ENCODE measurements at places on chromosomes 5 and 9.

DNA sequence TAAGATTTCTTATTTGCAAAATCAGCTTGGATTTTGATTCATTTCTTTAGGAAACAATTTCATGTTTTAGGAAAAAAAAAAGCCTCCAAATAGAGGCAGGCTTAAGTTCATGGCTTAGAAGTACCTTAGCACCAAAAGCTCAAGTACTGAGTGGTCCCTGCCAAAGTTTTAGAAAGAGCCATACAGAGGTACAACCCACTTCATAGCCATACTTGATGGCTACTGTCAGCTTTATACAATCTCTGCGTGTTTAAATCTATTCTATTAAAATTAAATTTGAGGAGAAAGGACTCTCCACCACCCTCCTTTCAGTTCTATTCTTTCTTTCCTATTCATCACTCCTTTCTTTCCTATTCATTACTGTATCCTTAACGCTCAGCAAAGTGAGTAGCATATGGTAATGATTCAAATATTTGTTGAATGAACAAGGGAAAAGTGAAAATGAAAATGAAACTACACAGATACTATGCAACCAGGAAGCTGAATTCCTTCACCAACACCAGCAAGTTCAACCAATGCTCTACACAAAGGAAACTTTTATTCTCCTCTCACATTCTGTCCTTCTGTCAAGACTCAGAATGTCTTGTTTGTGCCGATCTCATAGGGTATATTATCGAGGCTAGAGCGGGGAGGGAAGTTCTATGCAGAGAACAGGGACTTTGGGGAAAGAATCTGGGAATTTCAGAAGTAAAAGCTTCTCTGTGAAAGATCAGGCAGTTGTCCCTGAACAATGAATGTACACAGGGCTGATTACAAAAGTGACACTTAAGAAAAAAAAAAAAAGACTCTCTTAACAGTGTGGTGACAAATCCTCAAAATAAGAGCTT lies 138.6 kb upstream of the SPEF2 start:
- DNase-seq: no peak

DNA sequence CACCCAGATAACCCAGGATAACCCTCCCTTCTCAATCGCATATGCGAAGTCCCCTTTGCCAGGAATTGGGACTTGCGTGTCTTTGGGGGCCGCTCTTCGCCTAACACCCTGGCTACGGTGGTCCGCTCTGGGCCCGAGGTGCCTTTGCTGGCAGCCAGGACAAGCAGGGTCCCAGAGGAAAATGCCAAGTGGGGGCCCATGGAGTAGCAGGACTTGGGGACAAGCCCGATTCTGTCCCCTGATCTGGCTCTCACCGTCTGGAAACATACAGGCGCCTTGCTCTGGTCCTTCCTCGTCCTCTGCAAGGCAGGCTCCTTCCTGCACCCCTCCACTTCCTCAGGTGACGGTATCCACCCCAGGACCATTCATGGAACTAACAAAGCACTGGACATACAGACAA lies 78.1 kb upstream of the UNC5A start:
- DNase-seq: no peak

DNA sequence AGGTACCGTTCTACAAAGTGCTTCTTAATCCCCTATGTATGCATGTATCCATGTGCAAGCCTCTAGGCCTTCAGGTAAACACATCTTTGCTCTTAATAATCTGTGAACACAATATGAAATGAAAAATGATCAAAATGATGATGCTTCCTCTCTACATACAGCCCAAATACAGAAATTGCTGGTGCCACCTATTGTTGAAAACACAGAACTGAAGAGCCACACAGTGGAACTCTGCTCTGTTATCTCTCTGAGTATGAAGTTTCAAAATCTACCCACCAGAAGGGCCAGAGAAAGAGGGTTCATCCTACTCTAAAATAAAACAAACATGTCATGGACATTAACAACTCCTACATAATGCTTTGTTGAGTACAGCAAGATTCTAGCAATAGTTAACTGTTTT lies 71.3 kb downstream of the GLIS3 start:
- DNase-seq: no peak

DNA sequence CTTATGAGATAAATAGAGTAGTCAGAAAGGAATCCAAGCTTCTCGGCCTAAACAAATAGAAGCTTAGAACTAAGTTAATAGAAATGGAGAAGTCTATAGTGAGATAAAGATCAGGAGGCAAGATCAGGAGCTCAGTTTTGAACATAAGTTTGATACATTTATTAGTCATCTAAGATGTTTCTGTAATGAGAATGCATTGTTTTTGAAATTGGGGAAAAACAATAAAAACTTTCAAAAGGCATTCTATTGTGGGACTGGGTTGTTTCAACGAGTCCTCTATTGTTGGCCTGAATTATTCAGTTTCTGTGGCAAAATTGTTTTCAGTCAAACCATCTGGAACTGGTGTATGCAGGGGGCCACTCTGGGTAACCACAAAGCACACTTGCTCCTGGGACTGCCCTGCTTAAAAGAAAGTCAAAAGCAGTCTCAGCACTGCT lies 181.0 kb upstream of the CLINT1 start:
- DNase-seq: no peak

DNA sequence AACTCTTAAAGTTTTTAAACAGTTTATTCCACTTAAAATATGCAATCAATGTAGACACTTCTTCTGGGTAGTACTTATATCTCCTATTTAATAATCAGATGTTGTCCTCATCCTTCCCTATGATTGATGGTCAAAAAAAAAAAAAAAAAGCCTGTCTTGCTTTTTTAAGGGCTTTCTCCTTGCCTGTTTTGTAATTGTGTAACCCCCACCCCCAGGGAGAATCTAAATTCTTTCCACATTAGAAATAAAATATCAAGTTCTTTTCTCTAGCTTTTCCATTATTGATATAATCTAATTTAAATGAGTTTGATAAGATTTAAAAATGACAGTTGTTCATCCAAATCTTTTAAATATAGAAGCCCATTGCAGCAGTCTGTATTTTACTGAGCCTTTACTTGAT lies 119.7 kb downstream of the CHSY3 start:
- no peak for DNase-seq

All from stimulated activated CD4-positive, alpha-beta T cell treated with anti-CD3 and anti-CD28 coated beads, Interleukin-1b, Interleukin-23, amount 100 ng/mL, for 24 hours (primary cell).